ENCODE measurements at places on chromosomes 16 and 17.

DNA sequence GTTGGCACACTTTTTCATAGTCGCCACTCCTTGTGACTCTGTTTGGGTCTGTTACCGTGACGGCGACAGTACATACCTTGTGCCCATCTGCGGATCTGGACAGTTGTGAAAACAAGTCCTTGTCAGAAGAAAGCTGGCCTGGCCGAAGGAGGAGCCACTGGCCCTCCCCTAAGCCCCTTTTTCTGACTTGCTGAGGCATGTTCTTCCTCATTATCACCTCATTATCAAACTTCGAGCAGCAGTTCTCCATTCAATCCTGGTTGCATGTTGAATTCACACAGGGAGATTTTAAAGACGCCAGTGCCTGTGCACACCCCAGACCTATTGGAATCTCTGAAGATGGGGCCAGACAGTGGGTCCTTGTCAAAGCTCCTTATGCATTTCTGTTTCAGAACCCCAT, 61.1 kb downstream of the CYLD start:
- no peak for DNase-seq

DNA sequence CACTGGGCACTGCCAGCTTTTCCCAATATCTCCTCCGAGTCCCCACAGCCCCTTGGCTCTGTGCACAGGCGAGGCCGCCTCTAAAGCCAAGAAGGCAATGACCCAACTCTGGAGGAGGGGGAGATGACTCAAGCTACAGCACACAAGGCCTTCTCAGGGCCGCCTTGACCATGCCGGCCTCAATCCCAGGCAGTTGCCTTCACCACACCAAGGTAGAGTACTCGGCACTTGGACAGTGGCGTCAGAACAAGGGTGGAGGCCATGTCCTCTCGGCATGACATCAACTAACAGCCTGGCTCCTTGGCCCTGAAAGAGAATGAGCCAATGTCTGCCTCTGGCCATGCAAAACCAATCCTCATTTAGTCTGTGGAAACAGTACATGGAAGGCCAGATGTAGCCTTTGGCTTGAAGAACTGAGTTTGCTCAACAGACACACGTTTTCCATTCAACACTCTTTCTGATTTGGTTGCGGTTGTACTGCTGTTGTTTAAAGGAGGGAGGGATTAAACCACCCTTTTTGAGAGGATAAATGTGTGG, 139.6 kb downstream of the XYLT1 start:
- peak; percentile 67 for DNase-seq

- peak; percentile 80 for DNase-seq
Observed at GRCh38 chr17:7988750-7989178, 13.7 kb upstream of the GUCY2D start.

DNA sequence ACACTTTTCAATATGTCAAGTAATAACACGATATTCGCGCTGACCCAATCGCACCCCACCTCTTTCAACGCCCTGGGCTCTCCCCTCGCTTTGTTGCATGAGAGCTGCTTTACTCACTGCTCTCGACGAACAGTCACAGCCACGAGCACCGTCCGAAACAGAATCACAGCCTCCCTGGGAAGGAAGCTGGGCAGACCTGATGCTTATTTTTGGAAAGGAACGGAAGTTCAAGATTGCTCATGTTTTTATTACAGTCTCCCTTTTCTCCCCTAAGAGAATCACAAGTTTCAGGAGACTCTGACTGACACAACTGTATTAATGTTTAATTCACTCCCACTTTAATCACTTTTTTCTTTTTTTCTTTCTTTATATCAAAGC, 67.8 kb downstream of the ANKRD11 start:
- peak; percentile 71 for DNase-seq

- peak; percentile 89 for DNase-seq
Observed at GRCh38 chr17:15456972-15457722, 10.3 kb downstream of the CDRT4 start.

DNA sequence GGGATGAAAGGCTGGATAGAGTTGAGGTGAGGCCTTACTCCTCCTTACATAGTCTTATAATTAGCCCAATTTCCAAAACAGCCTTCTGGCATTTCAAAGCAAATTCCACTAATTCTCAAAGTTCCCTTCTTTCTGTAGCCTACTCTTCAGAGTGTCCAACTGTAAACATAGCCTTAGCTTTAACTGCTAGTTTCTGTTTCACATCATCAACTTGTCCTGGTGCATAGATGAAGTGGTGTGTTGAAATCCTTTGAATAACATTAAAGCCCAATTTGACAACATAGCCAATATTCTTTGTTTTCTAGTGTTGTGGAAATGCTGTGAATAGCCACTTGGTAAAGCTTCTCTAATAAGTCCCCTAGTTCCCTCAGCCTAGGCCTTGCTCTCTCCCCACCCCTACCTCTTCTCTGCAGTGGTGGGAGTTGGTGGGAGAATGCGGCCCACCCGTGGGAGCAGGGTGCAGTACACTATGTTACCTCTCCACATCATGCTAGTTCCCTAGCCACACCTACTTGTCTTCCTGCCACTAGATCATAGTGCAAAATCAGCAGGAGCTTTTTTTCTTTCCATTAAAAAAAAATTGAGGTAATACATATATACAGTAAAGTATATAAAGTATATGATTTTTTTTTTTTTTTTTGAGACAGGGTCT, 127.0 kb upstream of the HAS3 start:
- DNase-seq: no peak

DNA sequence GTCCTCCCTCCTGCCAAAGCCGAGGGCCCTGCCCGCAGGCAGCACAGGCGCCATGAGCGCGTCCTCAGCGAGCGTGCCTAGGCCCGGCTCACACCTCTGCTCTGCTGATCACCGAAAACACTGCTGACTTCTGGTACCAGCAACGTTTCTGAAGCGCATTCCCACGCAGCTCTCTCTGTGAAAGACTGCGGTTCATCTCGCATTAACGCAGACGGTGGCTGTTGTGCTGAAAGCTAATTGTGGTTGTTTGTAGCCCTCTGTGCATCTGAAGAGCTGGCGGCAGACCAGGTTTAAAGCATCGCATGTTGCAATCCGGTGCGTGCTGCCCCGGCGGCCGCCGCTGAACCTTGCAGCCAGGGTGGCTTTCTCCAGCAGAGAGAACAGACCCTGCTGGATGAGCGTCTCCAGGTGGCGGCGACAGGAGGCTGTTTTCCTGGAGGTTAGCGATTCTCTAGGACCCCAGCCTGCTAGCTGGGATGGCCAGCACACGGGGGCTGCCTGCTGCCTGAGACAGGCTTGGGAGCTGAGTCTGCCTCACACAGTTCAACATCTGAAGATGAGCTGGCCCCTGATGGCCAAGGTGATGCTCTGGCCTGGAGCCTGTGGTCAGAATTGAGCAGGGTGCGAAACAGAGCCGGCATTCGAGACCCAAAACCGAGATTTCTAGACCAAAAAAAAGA, 49.8 kb upstream of the CHMP6 start:
- DNase-seq: no peak

DNA sequence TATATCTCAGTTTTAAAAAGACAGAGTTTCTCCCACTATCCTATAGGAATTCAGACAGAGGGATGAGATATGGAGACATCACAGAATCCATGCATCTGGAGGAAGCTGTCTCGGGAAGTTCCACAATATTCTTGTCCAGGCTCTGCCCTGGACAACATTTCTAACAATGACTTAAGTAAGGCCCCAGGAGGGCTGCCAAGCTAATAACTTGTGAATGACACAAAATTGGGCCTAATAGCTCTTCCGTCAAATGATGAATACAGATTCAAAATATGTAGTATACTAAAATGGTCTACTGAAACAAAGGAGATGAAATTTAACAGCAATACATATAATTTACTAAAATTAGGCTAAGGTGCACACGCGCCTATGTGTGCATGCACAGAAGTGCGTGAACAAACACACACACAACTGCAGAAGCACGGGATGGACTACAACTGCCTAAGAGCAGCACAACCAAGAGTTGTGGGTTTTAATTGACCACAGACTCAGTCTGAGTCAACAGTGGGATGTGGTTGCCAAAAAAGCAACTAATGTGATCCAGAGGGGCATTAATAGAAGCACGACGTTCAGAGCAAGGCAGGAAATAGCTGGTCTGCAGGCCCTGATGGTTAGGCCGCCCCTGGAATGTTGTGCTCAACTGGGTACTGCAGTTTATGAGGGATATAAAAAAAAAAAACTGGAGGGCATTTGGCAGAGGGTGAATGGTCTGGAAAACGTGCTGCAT, 26.3 kb upstream of the HS3ST2 start:
- peak; percentile 57 for DNase-seq

DNA sequence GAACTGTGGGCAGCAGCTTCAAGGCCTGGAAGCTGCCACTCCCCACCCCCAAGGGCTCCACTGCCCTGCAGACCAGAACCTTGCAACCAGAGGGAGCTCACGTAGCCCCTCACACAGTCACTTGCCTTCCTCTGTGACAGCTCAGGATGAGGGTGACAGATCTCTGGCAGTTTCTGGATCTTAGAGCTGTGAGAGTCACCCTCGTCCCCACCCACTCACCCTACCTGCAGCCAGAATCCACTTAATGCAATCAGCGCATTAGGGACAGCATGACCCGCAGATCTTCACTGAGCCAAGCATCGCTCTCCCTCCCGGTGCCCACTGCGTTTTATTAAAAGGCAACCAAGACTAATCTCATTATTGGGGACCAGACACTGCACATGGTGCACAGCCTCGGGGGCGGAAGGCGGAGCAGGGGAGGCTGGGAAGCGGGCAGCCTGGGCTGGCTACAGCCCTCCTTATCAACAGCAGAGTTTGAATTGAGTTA, 3.5 kb downstream of the CYB561 start:
- no peak for DNase-seq

DNA sequence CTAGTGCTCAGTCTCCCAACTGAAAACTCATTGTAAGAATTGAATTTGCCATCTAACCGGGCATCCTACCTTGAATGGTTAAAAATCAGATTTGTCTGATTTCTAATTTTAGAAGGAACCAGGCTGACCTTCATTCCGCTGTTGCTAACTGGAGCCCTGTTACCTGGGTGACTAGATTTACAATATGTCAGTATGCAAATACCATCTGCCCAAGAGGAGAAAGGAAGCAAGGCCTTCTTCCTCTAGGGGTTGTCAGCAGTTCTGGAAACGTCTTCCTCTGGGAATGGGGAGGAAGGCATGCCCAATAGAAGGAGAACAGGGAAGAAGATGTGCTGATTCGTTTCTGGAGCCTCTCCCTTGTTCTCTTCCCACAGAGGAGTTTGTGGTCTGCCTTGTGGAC, 137.9 kb downstream of the PITPNC1 start:
- DNase-seq: no peak

- no peak for DNase-seq
Observed at GRCh38 chr17:58341861-58342475, 10.0 kb downstream of the SUPT4H1 start.

DNA sequence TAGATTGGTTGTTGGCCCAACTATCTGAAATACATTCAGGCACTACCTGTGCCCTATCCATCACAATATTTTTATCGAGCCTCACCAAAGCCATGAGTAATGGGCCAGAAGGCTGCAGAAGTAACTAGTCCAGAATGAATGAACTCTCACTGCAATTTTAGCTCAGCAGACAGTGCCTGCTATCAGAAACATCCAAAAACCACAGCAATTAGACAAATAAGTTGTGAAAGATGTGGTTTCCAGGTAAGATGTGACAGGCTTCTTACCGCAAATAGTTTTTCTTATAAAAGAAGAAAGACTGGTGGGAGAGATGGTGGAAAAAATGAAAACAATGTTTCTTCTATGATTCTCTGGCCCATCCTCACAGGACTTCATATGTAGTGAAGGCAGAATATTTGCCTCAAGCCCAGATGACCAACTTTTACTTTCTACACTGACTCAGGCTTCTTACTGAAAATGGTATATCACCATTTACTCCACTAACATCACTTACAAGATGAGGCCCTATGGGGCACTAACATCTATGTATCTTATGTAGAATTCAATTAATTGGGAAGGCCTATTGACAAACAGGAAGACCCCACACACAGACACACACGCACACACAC, 9.8 kb upstream of the RFFL start:
- DNase-seq: no peak

DNA sequence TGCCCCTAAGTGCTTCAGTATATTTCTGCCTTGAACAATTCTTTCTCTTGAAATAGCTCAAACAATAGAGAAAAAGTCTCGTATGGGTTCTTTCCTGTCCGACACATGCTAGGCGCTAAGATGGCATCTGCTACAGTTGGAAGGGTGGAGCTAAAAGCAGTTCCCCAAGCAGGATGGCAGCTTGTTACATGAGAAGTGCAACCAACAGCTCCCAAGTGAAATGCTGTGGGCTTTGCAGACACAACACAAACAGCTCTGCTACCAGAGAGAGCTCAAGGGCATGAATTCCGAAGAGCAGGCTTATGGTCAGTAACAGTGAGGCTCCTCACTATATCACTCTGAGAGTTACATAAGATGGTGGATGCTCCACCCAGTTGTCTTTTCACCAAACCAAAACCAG, 83.8 kb downstream of the VPS53 start:
- no peak for DNase-seq

GRCh38 chr16:49452108-49452507, 78.5 kb downstream of the C16orf78 start:
- DNase-seq: no peak

DNA sequence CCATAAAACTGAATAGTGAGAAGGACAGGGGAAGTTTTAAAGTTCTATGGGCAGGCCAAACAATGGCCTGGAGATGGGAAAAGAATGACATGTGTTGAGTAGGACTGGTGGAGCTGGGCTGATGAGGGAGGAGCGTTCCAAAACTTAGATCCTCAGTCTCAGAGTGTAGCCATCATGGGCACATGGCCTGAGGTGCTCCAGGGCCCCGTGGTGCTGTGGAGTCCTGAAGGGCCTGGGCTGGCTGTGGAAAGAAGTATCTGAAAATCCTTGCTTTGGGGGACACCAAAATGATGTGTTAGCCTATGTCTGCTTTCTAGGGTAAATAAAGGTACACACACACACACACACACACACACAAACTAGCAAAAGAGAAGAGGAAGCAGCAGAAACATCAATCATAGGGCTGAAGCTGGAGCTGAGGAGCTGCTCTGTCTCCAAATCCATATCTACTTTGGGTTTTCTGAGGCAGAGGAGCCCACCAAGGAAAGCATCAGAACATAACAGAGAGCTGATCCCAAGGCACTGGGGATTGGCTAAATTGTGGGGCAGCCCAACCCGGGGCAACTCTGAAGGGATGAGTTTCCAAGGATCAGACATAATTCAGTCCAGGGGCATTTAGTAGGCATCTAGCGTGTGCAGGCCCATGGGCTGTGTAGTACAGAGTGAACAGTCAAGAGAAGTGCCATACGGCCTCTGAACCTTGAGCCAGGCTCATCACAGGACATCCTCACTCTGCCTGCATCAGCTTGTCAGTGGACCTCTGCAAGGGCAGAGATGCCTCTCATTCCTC, 85.2 kb downstream of the C16orf78 start:
- DNase-seq: no peak

- DNase-seq: no peak
Observed at GRCh38 chr17:40531051-40531991, 29.9 kb upstream of the TNS4 start.

DNA sequence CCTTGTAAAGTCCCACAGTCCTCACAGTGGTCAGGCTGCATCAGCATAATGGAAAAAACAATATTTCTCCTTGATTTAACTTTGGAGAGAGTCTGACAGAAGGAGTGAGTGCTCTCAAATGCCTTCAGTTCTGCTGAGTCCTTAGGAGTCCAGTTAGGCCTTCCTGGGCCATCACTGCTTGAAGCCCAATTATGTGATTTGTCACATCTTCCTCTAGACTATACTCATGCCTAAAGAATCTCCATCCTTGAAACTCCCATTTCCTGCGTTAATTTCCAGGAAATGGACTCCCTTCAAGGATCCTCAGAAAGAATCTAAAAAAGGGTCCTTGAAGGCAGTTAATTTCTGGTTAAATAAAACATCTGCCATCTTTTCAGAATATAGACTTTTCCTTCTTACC, 52.8 kb downstream of the SLFN5 start:
- DNase-seq: no peak
